Activated CD8-positive, alpha-beta T cell treated with anti-CD3 and anti-CD28 coated beads, Interleukin-2, amount 10 ng/mL, durations not matched to agents 7 days and 5 days (primary cell): ENCODE measurements at places on chromosomes 1 and 21. TPM values are rescaled to one million over a fixed set of nuclear protein-coding genes. Genes with fewer than 3 reads are reported as not detected.

Gene ARHGEF16
- total RNA-seq = not detected

Gene CCDC17
- total RNA-seq = 2.5 TPM

Gene KRTAP19-3
- total RNA-seq = not detected

Gene CELF3
- not detected for total RNA-seq

Gene PTAFR
- total RNA-seq = 0.50 TPM

Gene CFHR4
- not detected for total RNA-seq

Gene ZNF593OS
- not detected for total RNA-seq

Gene SLAMF8
- total RNA-seq = 0.73 TPM

Gene CFAP126
- not detected for total RNA-seq

Gene LYSMD1
- total RNA-seq = 4.3 TPM

DNA sequence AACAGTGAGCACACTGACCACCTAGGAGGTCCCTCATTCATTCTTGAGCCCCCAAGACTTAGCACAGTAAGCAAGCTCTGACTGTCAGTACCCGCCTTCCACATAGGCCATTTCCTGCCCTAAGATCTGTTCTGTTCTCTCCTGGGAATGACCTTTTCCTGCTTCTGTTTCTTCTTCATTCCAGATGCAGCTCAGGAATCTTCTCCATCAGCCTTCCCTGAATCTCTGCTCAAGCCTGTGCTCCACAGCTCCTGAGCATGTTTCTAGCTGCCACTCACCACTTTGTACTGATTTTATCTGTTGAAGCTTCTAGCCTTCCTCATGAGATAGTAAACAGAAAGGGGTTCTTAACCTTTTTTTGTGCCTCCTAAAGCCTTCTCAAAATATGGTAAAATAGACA lies 56.6 kb downstream of the ZNF281 start:
- peak overlapping the region; percentile 59 for H3K27ac ChIP-seq
- peaks cover 2% of the 10 kb centered on the region for H3K36me3 ChIP-seq
- no peak for DNase-seq
- no peaks in the 10 kb centered on the region for H3K27me3 ChIP-seq
- no peak overlapping the region for H3K4me3 ChIP-seq

GRCh38 chr1:15762546-15762945 lies 4.0 kb downstream of the FBLIM1 start:
- H3K4me3 ChIP-seq = no peak overlapping the region
- H3K27ac ChIP-seq = no peak overlapping the region
- peaks cover 17% of the 10 kb centered on the region for H3K27me3 ChIP-seq
- peaks cover 3% of the 10 kb centered on the region for H3K4me1 ChIP-seq
- no peak for DNase-seq
- no peaks in the 10 kb centered on the region for H3K36me3 ChIP-seq

GRCh38 chr1:41638086-41639024 lies 153.9 kb upstream of the EDN2 start:
- H3K27ac ChIP-seq = peak overlapping the region; percentile 29
- no peak overlapping the region for H3K4me3 ChIP-seq
- no peaks in the 10 kb centered on the region for H3K27me3 ChIP-seq
- no peaks in the 10 kb centered on the region for H3K36me3 ChIP-seq
- H3K4me1 ChIP-seq = peaks cover 12% of the 10 kb centered on the region

DNA sequence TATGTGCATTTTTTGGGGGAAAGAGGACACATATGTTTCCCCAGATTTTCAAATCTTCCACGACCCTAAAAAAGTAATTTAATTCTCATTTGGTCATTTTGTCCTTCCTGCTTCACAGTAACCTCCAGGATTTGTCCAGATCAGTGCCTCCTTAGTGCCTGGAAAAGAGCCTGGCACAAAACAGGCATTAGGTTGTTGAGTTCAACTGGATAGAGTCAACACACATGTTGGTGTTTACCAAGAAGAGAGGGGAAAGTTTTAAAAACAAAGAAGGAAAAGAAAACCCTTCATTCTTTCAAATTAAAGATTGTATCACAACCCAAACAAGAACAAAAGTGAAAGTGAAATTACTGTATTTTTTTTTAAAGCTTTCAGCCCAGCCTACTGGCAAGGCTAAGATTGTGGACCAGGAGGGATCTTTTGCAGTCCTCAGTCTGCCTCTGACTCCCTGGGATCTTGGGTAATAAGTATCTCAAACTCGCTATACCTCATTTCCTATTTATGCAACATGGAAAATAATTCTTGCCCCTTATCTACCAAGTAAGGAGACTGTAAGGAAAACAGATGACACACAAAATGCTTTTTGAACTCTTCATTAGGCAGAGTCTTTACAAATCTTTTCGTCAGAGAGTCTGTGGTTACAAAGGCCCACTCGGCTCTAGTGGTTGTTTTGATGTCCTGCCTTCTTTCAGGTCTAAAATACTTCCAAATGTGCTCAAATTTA lies 57.8 kb downstream of the ZNF281 start:
- H3K4me1 ChIP-seq = peaks cover 43% of the 10 kb centered on the region
- peak overlapping the region; percentile 79 for H3K27ac ChIP-seq
- no peaks in the 10 kb centered on the region for H3K27me3 ChIP-seq
- H3K36me3 ChIP-seq = peaks cover 2% of the 10 kb centered on the region

DNA sequence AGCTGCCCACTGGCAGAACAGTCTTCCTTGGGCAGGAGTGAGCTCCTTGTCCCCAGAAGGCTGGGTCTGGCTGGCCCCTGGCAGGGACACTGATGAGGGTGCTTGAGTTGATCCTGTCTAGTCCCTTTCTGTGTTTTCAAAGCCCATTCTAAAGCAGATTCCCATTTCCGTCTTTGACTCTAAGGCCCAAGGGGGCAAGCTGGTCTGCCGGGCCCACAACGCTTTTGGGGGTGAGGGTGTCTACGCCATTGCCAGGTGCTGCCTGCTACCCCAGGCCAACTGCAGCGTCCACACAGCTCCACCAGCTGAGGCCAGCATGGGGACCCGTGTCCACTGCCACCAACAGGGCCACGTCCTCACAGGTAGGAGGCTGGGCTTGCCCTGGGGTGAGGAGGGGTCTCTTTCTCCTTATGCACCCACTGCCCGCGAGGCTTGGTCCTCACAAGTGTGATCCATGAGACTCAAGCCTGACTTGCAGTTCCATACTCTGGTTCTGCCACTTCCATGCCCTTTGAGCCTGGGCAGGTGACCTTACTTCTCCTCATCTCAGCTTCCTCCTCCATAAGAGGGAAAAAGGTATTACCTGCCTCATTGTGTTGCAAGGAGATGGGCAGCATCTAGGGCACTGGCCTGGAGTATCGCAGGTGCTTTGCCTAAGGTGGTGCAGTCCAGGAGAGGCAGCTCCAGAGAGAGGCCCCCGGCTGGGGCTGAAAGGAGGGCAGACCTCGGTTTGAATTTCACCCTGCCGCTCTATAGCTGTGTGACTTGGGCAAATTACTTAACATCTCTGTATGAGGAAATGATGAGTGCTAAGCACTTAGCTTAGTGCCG lies 20.2 kb downstream of the PCSK9 start:
- no peak for DNase-seq
- no peak overlapping the region for H3K27ac ChIP-seq
- H3K4me3 ChIP-seq = no peak overlapping the region
- no peaks in the 10 kb centered on the region for H3K36me3 ChIP-seq
- peaks cover 7% of the 10 kb centered on the region for H3K4me1 ChIP-seq

- peaks cover 25% of the 10 kb centered on the region for H3K4me1 ChIP-seq
- no peak overlapping the region for H3K4me3 ChIP-seq
- no peak overlapping the region for H3K27ac ChIP-seq
- no peak for DNase-seq
- peaks cover 4% of the 10 kb centered on the region for H3K36me3 ChIP-seq
Observed at GRCh38 chr1:27400082-27400962, 7.9 kb downstream of the GPR3 start.

GRCh38 chr1:200971955-200972711 lies 51.4 kb downstream of the KIF21B start:
- peaks cover 10% of the 10 kb centered on the region for H3K4me1 ChIP-seq
- H3K27me3 ChIP-seq = no peaks in the 10 kb centered on the region
- DNase-seq = peak; percentile 66
- H3K36me3 ChIP-seq = peaks cover 70% of the 10 kb centered on the region

DNA sequence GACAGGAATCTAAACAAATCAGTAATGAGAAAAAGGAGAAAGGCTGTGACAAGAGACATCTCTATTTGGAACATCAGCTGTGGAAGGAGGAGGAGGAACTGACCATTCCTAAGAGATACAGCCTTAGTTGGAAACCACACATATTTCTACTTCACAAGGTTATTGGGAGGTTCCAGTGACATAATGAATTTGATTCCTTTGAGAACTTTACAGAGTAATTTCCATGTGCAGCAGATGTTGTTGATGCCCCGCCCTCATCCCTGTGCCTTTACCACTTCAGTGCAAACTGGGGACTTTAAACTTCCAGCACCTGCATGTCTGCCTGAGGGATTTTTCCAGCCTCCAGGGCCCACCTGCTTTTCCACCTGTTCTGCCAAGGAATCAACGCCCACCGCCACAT lies 9.3 kb upstream of the ST6GALNAC5 start:
- peaks cover 10% of the 10 kb centered on the region for H3K27me3 ChIP-seq
- H3K4me3 ChIP-seq = no peak overlapping the region
- H3K36me3 ChIP-seq = no peaks in the 10 kb centered on the region

GRCh38 chr1:210597555-210598134 lies 268.9 kb downstream of the HHAT start:
- H3K4me1 ChIP-seq = no peaks in the 10 kb centered on the region
- H3K27me3 ChIP-seq = no peaks in the 10 kb centered on the region
- DNase-seq = no peak
- H3K36me3 ChIP-seq = no peaks in the 10 kb centered on the region
- H3K4me3 ChIP-seq = no peak overlapping the region
- no peak overlapping the region for H3K27ac ChIP-seq

GRCh38 chr1:230771773-230772354 lies 24.7 kb downstream of the CAPN9 start:
- no peak overlapping the region for H3K27ac ChIP-seq
- H3K4me3 ChIP-seq = no peak overlapping the region
- H3K27me3 ChIP-seq = no peaks in the 10 kb centered on the region
- no peaks in the 10 kb centered on the region for H3K36me3 ChIP-seq
- peaks cover 6% of the 10 kb centered on the region for H3K4me1 ChIP-seq
- DNase-seq = no peak

DNA sequence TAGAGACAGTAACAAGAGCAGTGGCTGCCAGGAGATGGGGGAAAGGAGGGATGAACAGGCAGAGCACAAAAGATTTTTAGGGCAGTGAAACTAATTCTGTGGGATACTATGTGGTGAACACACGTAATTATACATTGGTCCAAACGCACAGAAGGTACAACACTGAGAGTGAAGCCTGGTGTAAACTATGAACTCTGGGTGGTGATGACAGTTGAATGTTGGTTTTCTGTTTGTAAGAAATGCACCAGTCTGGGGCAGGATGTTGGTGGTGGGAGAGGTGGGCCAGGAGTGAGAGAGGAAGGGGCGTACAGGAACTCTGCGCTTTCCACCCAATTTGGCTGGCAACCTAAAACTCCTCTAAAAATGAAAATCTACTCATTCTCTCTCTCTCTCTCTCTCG lies 50.2 kb upstream of the TIAM1 start:
- peaks cover 53% of the 10 kb centered on the region for H3K4me1 ChIP-seq
- H3K4me3 ChIP-seq = peak overlapping the region; percentile 2

DNA sequence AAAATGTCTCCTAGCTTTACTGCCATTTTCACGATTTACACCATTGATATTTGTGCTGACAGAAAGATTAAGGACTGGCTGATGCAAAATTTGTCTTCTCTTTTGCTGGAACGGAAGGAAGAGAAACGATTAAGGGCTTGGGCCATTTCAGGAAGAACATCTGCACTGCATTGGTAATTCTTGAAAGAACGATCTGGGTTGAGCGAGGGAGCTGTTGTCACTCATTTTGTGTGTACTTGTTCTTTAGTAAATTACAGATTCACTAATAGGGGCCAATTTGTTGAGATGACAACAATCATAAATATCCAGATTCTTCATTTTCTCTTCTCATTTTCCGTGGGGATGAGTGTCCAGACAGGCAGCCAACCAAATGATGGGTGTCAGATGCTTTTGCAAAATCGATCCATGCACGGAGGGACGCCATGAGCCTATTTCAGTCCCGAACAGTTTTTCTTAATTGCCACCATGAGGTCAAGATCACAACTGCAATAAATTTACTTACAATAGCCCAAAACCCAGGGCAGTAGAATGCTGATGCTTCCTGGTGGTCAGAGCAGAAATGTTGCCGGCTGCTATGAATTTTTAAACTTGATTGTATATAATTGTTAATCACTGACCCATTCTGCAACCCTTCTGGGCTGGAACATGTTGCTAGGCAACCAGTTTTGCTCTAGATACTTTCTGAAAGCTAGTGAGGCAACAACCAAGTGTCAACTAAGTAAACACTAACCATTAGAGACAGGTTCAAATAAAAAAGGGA lies 132.4 kb upstream of the TIAM1 start:
- peaks cover 17% of the 10 kb centered on the region for H3K36me3 ChIP-seq
- no peak overlapping the region for H3K4me3 ChIP-seq
- H3K27ac ChIP-seq = no peak overlapping the region
- peaks cover 2% of the 10 kb centered on the region for H3K27me3 ChIP-seq
- H3K4me1 ChIP-seq = peaks cover 5% of the 10 kb centered on the region

- no peak overlapping the region for H3K4me3 ChIP-seq
- H3K27ac ChIP-seq = peak overlapping the region; percentile 51
- H3K27me3 ChIP-seq = no peaks in the 10 kb centered on the region
- no peak for DNase-seq
- peaks cover 30% of the 10 kb centered on the region for H3K4me1 ChIP-seq
Observed at GRCh38 chr1:58648842-58649241, 51.0 kb downstream of the MYSM1 start.

DNA sequence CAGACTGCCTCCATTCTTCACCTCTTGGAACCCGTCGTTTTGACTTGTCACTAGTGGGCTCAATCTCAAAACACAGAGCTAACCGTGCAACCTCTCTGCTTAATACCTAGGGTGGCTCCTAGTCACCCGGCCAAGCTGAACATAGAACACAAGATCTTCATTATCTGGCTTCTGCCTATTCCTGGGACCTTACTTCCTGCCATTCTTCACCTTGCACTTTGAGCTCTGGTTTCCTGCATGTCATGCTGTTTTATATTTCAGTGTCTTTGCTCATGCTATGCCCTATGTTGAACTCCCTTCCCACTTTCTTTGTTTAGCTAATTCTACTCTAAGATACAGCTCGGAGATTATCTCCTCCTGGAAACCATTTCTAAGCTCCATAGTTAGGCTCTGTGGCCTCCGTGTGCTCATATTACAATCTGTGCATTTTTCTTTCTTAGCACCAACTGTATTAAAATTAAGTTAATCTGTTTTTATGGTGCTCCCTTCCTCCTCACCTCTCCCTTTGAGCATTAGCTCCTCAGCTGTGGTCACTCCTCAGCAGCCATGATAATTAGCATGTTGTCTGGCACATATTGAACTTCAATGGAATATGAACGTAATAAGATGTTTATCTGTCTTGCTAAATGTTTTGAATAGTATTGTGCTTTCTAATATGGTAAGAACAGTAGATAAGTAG lies 13.1 kb downstream of the GPSM2 start:
- no peak overlapping the region for H3K27ac ChIP-seq
- peaks cover 4% of the 10 kb centered on the region for H3K36me3 ChIP-seq
- no peaks in the 10 kb centered on the region for H3K27me3 ChIP-seq
- H3K4me3 ChIP-seq = no peak overlapping the region
